8988T (cell line): ENCODE measurements at places on chromosomes 6 and 20.

GRCh38 chr20:41592516-41593216 lies 25.5 kb downstream of the CHD6 start:
- DNase-seq = no peak

DNA sequence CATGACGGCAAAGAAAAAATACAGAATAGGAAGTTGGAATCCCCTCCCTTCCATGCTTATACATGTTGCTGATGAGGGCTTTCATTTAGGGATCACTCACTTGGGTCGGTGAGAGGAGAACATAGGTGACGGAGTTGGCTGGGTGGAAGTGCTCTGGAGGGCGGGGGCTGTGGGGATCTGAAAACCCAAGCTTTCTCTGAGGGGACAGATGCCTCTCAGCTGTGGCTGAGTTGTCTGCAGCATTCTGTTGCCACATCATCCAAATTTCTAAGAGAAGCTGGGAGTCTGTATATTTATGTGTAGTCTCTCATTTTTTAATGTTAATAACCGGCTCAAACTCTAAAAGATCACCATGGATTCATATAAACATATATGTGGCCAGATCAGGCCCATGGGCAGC lies 141.5 kb downstream of the PLCB4 start:
- DNase-seq = no peak

DNA sequence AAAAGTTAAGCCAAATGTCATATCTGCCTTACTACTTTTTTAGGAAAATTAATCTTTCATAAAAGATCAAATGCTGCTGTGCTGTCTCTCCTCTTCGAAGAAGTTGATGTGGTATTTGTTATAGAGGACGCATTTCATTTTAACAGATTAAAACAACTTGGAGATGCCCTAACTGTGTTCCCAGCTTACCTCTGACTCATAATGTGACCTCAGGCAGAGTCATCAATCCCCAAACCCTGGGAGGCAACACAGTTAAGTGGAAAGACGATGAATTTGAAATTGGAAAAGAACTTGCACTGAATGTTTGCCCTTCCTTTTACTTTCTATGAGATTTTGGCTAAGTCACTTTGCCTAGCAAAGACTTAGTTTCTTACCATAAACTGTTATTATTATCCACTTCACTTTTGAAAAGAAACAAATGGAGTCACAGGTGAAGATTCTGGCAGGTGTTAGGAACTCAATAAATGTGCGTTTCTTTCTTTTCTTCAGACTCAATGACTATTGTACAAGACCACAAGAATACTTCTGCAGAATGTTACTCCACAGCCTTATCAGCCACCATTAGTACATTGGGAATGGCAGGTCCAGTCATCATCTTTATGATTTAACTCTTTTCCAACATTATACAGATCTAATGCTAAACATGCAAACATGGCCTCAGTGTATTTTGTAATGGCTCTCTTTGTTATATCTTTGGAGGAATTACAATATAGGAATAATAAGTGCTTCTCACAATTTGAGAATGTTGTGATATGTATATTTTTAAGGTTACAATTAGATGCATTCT lies 102.6 kb downstream of the COL21A1 start:
- DNase-seq = no peak

- no peak for DNase-seq
Measured at GRCh38 chr6:14505401-14505800, 387.8 kb downstream of the CD83 start.
